ENCODE measurements at places on chromosomes 2 and 18. TPM values are rescaled to one million over a fixed set of nuclear protein-coding genes. Genes with fewer than 3 reads are reported as not detected.
A peak's percentile ranks its signal among the peaks of the same experiment; 100 is the strongest.

GRCh38 chr2:230000118-230000841 lies 68.4 kb downstream of the SLC16A14 start:
- no peak for DNase-seq
- no peaks in the 10 kb centered on the region for H3K4me1 ChIP-seq
- H3K36me3 ChIP-seq, result no peaks in the 10 kb centered on the region

DNA sequence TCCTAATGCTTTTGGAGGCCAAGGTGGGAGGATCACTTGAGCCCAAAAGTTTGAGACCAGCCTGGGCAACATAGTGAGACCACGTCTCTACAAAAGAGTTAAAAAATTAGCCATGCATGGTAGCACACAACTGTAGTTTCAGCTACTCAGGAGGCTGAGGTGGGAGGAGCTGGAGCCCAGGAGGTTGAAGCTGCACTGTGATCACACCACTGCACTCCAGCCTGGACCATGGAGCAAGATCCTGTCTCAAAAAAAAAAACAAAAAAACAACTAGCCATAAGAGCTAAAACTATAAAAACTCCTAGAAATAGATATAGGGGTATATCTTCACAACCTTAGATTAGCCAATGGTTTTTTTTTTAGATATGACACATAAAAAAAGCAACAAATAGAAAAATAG lies 16.9 kb upstream of the COL6A3 start:
- H3K4me1 ChIP-seq, result no peaks in the 10 kb centered on the region
- no peak overlapping the region for H3K4me3 ChIP-seq
- DNase-seq, result no peak
- no peaks in the 10 kb centered on the region for H3K27me3 ChIP-seq

- H3K27me3 ChIP-seq, result no peaks in the 10 kb centered on the region
- H3K36me3 ChIP-seq, result no peaks in the 10 kb centered on the region
- no peak overlapping the region for H3K27ac ChIP-seq
- DNase-seq, result no peak
Observed at GRCh38 chr2:164657129-164657528, 35.8 kb upstream of the GRB14 start.

- no peaks in the 10 kb centered on the region for H3K27me3 ChIP-seq
- peak; percentile 16 for DNase-seq
- H3K4me1 ChIP-seq, result peaks cover 6% of the 10 kb centered on the region
- H3K4me3 ChIP-seq, result no peak overlapping the region
- H3K36me3 ChIP-seq, result no peaks in the 10 kb centered on the region
Observed at GRCh38 chr2:4992226-4992625, 700.0 kb upstream of the SOX11 start.

GRCh38 chr2:230234122-230234722 lies 8.7 kb downstream of the SP140 start:
- H3K27me3 ChIP-seq, result no peaks in the 10 kb centered on the region
- H3K4me3 ChIP-seq, result no peak overlapping the region
- no peak overlapping the region for H3K27ac ChIP-seq
- no peak for DNase-seq

C2orf15 gene
- 5.6 TPM for total RNA-seq

TMEM150A gene
- 7.2 TPM for total RNA-seq

All from neural progenitor cell (in vitro differentiated cells).